Glomerular endothelial cell (primary cell): ENCODE measurements at places on chromosomes 3 and 15. TPM values are rescaled to one million over a fixed set of nuclear protein-coding genes. Genes with fewer than 3 reads are reported as not detected.

GRCh38 chr3:71652781-71653413 is 69.4 kb upstream of the FOXP1 start:
- DNase-seq: peak; percentile 29

DNA sequence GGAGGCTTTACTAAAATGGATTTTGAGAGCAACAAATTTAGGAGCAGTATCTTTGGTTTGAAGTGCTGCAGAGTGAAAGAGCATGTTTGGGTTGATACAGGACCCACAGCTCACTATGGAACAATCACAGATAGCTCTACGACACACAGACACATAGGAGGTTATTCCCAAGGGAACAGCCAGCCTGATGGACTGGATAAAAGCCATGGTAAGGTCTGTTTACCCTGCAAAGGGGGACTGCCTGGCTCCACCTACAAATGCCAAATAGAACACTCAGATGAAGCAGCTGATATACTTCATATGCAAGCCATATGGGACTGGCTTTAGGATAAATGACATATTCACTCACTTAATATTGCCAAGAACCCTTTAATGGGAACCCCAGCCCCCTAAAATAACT is 75.4 kb downstream of the CDC25A start:
- no peak for DNase-seq

GRCh38 chr3:159513444-159513843 is 475.2 kb upstream of the IL12A start:
- no peak for DNase-seq

GRCh38 chr15:98938105-98938417 is 69.5 kb downstream of the PGPEP1L start:
- DNase-seq: no peak

- DNase-seq: no peak
These were observed 15.8 kb downstream of the SPCS1 start for GRCh38 chr3:52721730-52722008.

- no peak for DNase-seq
These were observed 114.4 kb downstream of the PLCL2 start for GRCh38 chr3:16999161-16999560.

DNA sequence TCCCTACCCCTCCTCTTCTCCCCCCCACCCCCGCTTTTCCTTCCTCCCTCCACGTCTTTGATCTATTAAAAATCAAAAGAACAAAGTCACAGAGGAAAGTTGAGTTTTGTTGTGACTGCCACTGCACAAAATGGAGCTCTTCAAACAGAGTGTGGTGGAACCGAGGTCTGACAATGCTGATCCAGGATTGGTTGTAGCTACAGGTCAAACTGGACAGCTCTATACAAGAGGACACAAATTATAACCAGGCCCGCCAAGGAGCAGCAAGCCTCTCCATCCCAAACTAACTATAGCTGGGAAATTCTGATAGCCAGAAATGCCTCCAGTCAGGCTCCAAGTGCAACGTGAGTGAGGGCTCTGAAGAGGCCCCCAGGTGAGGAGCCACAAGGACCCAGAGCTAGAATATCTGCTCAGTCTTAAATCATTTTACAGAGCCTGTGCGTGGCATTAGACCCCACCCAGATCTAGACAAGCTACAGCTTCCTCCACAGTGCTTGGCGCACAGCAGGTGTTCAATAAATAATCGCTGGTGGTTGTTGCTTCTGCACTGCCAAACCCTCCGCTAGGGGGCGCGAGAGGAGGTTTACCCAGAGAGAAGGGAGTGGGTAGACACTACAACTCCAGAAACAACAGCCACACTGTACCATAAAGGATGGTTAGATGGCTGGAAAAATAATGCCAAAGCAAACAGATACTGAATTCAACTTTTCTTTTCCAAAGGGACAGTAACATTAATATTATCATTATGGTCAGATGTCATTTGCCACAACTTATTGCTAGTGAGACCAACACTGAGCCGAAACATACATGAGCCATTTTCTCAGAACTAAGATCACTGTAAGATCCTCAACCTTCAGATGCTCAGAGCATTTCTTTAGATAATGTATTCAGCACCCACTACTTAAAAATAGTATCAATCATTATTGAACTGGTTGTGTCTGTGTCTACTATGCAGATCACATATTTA is 44.6 kb downstream of the ZIC4 start:
- no peak for DNase-seq

GRCh38 chr3:176755552-176755951 is 441.7 kb downstream of the TBL1XR1 start:
- no peak for DNase-seq

- no peak for DNase-seq
These were observed 33.3 kb downstream of the TFDP2 start for GRCh38 chr3:142115867-142116668.

DNA sequence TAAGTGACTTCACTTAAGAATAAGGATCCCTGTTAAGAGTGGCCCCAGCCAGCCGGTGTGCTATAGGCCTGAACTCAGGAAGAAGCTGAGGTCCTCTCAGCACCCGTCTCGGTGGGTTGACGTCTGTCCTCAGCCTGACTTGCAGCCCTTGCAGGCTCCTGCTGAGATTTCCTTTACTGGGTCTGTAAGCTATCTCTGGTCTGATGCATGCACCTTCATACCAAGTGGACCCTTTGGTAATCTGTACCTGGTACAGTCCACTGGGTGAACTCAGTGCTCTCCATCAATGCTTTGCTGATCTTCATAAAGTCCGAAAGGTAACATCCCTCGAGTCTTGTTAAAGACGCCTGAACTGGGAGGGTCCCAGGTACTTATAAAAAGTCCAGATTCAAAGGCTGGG is 212.0 kb upstream of the PPP2R3A start:
- no peak for DNase-seq

GRCh38 chr3:4320096-4320911 is 17.1 kb downstream of the SETMAR start:
- DNase-seq: no peak

GRCh38 chr3:9169326-9169725 is 80.1 kb downstream of the SRGAP3 start:
- no peak for DNase-seq

GRCh38 chr3:3552761-3553160 is 246.5 kb upstream of the LRRN1 start:
- DNase-seq: no peak

DNA sequence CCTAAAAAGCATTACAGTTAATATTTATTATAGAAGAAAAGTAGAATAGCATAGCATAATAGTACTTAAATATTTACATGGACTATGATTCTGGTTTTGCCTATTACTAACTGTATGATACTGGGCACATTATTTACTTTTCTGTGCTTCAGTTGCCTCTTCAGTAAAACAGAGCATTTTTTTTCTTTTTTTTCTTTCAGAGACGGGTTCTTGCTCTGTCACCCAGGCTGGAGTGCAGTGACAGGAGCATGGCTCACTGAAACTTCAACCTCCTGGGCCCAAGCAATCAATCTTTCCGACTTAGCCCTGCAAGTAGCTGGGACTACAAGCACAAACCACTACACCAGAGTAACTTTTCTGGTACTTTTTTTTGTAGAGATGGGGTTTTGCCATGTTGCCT is 47.0 kb downstream of the GYG1 start:
- no peak for DNase-seq

DNA sequence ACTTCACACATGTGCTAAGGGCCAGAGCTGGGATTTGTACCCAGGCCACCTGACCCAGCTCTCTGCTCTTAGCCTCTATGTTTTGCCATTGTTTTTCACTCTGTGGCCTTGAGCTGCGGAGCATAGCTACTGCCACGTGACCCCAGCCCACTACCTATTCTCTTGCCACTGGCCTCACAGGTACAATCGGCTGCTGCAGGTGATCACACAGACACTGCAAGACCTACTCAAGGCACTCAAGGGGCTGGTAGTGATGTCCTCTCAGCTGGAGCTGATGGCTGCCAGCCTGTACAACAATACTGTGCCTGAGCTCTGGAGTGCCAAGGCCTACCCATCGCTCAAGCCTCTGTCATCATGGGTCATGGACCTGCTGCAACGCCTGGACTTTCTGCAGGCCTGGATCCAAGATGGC is 46.2 kb downstream of the SEMA3G start:
- no peak for DNase-seq

DNA sequence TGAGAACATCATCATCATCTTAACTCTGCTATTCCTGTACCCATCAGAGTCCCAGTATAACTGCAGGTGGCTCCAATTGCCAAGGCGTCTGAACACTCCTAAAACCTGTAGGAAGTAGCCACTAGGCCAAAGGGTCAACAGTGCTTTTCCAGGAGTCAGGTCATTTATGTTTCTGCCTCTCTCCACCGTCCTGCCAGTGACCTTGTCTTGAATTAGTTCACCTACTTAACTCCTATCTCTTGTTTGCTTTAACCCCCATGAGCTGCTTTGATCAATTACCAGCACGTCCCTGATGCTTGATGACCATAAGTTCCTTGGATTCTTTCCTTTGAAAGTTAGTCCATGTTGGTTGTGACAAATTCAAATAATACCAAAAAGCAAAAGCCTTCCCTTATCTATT is 169.8 kb upstream of the ANKRD28 start:
- no peak for DNase-seq

DNA sequence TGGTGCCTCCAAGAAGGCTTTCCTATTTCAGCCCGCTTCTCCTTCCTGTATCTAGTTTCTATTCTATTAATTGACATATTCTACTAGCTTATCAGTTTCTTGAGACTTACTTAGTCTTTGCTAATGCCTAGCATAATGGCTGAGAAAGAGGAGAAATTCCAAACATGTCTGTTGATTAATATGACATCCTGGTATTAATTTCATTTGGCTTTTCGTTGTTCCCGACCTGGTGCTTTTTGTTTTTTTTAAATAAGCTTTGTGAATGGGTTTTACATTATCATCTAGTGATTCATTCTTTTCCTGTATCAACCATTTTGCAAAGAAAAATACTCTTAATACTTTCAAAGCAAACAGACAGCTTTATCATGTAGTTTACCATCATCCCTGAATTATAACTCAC is 13.1 kb downstream of the WDR53 start:
- no peak for DNase-seq

GRCh38 chr15:49045751-49046219 is 461 bp downstream of the SECISBP2L start:
- DNase-seq: no peak

- DNase-seq: peak; percentile 22
These were observed 122.2 kb upstream of the DCBLD2 start for GRCh38 chr3:99023590-99024192.

GRCh38 chr15:83327041-83327440 is 42.6 kb upstream of the BNC1 start:
- no peak for DNase-seq

GRCh38 chr3:105431200-105431599 is 64.5 kb downstream of the ALCAM start:
- no peak for DNase-seq

The IL17RE gene
- total RNA-seq: 0.39 and 1.3 TPM in 2 replicates

The PPARG gene
- total RNA-seq: 6.6 and 8.5 TPM in 2 replicates

The BCHE gene
- 29.0 and 29.1 TPM in 2 replicates for total RNA-seq

The CPLX3 gene
- not detected in 2 replicates for total RNA-seq
